ENCODE measurements at places on chromosomes 3 and 15. TPM values are rescaled to one million over a fixed set of nuclear protein-coding genes. Genes with fewer than 3 reads are reported as not detected.

- DNase-seq: no peak
Measured at GRCh38 chr15:42048080-42048820, 27.4 kb upstream of the PLA2G4E start.

- DNase-seq: no peak
Measured at GRCh38 chr3:67700596-67700995, 46.2 kb upstream of the SUCLG2 start.

- DNase-seq: no peak
Measured at GRCh38 chr3:59043391-59043790, 6.4 kb downstream of the CFAP20DC start.

DNA sequence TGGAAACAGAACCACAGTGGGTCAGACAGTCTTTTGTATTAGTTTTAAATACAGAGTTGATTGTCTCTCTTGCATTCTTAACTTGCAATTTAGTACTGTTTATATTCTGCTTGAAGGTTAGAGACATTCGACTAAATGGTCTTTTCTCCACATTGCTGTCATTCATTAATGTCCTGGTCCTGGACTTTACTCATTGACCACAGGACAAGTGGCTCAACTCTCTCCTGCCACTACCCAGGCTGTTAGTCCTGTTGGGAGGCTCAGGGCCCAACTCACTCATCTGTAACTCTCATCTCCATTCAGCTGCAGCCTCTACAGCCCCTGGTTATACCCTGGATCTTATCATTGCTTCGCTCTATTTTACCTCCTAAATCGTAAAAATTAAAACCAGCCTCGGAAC is 427.4 kb downstream of the LPP start:
- no peak for DNase-seq

- DNase-seq: no peak
Measured at GRCh38 chr15:68511073-68511991, 67.5 kb upstream of the CORO2B start.

DNA sequence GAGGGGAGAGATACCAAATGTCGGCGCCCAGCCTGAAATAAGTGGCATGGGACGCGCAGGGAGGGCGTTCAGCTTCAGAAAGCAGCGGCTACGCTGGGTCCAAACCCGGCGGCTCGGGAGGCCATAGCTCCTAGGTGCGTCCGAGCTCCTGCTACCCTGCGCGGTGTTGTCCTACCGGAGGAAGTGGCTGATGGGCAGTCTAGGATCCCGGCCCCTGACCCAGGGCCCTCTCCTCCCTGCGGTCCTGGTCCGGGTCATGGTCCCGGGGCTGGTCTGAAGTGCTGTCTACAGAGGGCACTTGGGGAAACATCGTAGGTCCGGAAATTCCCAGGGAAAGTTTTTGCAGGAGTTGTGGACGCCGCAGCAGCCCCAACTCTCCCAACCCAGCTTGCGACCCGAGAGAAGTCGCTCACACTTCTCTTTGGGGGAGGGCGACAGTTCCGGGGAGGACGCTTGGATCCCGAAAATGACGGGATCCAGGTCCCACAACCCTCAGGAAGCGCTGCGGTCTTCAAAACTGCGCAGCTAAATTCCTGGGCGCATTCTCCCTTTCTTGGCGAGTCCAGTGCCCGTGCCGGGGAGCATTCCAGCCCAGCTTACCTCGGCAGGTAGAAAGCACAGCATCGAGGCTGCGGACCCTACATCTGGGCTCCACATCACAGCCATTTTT is 9.1 kb upstream of the FOXB1 start:
- DNase-seq: no peak

DNA sequence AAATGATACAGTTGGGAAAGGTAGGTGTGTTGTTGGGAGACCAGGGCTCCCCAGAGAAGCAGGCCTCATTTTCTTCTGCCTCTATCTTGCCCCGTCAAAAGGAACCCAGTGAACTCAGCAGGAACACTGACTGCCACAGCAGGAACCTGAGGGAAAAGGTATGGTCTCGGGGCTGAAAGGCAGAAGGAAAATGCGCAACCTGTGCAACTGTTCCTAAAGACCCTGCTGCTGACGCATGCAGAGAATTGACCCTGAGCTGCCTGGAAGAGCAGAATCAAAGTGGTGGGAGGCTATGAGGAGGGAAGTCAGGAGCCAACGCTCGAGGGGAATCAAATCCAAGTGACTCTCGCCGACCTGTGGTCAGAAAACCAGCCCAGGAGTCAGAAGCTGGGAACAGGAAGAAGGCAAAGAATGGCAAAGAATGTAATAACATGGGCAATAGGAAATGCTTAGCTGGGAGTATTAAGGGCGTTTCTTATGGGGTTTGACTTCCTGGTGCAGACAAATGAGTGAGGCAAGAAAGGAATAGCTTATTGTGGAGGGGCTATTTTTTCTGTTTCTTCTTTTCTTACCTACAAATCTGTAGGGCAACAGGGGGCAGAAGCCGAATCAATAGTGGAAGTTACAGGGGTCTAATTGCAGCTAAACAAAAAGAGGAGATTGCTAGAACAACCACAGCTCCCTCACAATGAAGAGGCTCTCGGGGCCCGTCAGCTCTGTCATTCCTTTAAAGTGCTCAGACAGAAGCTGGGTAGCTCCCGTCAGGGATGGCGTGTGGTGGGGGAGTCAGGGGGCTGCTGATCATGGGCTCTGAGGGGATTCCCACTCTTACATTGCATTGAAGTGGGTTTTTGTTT is 65.4 kb upstream of the DLG1 start:
- DNase-seq: no peak

DNA sequence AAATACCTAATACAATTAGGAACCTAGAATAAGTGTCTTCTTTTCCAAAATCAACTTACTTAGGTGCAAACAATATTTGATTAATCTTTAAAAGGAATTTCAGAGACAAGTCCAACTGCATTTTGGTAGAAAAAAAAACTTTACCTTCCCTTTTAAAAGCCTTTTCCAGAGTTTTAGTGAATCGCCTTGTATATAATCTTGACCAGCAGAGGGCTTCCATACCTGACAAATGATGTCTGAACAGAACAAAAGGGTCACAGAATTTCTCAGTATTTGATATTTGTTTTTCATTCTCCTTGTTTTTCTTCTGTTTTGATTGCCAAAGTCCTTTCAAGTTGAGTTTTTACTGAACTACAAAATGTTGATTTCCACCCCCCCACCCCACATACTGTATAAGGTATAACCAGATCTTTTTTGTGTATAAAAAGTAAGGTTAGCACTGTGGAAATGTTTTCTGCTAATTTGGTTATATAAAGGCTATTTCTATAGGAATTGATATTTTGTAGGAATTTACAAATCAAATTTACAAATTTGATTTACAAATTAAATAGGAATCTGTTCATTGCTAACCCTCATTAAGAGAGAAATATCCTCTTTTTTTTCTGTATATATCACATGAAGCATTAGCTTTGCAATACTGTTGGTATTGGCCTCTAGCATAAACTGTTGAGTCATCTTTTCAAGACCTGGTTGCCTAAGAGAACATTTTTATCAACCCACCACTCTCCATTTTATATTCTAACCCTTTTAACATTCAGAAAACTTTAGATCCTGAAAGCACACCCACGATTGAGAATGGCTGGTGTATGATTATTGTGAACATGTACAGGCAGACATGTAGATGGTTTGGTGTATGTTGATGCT is 464.1 kb upstream of the RARB start:
- DNase-seq: no peak

ZBBX gene
- total RNA-seq: not detected

STRA6 gene
- not detected for total RNA-seq

GOLGA6A gene
- total RNA-seq: not detected

Data from heart right ventricle (tissue), 16 donors.